Stimulated activated CD4-positive, alpha-beta T cell treated with anti-CD3 and anti-CD28 coated beads, Interleukin-12 subunit alpha, Interleukin-12 subunit beta, amount 100 ng/mL, for 48 hours (primary cell): ENCODE measurements at places on chromosomes 7 and 10.

GRCh38 chr7:105210721-105211205 lies 178.0 kb downstream of the SRPK2 start:
- no peak for DNase-seq

DNA sequence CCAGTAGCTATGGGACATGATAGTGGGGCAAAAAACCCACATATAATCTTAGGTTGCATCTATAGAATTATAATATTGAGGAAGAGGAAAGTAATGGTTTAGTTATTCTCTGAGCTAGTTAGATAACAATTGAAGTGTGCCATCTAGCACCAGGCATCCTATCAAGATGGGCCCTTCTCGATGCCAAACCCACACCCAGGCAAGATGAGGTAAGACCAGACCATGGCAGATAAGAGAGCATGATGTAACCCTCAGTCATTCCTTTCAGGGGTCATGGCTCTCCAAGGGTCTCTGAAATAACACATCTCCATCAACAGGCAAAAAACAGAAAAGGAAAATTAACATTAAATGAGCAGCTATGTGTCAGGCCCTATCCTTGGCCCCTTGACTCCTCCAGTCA lies 128.7 kb downstream of the SH3PXD2A start:
- DNase-seq: no peak

DNA sequence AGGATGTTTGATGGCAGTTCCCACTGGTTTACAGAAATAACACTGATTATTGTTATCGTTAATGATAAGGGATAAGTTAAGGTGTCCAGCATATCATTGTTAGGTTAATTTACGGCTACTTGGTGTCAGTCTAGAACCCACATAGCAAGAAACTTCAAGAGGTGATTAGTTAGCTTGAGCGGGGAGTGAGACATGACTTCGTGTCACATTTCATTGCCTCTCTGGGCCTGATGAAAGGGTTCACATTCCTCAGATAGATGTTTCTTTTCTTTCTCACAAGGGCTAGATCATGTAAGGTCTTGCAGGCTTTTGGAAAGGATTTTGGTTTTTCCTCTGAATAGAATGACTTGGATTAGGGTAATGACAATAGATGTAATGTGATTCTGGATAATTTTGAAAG lies 26.7 kb downstream of the WAC start:
- DNase-seq: no peak

GRCh38 chr7:83970081-83970480 lies 224.5 kb downstream of the SEMA3A start:
- DNase-seq: no peak

GRCh38 chr10:106992055-106992454 lies 172.5 kb downstream of the SORCS1 start:
- no peak for DNase-seq

GRCh38 chr7:106041140-106041717 lies 70.9 kb downstream of the SYPL1 start:
- no peak for DNase-seq

GRCh38 chr7:113010377-113010776 lies 76.2 kb downstream of the GPR85 start:
- no peak for DNase-seq

DNA sequence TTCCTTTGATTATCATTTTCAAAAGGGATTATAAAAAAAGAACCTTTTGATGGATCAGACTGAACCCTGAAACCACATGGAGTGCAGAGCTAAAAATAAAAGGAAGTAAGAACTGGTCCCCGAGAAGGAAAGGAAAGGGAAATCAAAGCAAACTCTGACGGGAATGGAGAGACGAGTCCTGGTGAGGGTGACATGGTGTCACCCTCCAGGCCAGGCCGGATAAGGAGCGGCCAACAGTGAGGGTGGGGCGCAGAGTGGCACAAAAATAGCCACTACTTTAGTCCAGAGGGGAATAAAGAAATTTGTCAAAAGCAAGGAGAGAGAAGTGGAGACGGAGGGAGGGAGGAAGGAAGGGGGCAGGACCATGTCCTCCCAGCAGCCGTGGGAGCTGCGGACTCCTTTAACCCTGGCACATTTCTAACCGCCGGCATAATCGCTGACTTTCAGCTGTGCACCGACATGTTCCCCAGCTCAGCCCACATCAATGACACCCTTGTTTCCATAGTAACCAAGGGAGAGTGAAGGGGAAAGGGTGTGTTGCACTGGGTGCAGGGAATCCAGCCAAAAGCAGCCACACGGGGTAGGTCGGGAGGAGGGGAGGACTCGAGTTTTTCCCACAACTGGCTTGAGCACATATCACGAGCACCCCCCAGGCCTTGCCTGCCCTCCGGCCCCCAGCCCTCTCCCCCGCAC lies 29.7 kb downstream of the TRIM8 start:
- peak; percentile 50 for DNase-seq

DNA sequence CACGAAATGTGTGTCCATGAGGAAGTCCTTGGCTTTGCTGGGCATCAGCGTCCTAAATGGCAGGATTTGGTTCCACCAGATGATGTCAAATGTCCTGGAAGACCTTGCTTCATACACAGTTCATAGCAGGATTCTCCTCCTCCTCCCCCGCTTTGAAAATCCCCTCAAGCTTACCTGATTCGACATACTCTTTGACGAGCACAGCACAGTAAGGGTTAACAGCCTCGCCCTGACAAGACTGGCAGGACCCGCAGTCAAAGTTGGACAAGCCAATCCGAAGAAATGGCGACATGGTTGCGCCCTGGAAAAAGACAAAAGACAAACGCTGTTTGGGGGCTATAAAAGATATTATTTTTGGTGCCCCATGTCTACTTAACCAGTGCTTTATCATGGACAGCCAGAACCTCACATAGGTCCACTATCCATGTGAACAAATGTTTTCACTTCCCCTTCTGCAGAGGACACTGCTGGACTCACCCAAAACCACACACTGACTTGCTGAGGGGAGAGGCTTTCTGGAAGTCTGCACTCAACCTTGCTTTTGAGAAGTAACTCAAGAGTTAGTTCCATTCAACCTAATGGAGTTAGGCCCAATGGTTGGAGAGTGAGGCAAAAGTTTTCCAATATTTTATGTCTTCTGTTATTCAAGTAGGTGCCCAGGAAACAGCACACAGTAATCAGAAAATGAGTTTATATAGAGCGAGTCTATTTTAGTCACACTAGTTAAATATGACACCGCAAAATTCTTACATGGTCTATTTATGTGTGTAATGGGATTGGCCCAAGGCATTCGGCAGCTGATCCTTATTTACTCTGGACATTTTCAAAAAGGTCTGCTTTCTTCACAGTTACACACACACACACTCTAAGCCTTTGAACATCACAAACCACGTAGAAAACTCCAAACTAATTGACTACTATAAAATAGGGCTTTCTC lies 65.0 kb downstream of the PRKCQ start:
- DNase-seq: no peak

GRCh38 chr7:50450590-50451032 lies 461 bp upstream of the FIGNL1 start:
- DNase-seq: no peak

DNA sequence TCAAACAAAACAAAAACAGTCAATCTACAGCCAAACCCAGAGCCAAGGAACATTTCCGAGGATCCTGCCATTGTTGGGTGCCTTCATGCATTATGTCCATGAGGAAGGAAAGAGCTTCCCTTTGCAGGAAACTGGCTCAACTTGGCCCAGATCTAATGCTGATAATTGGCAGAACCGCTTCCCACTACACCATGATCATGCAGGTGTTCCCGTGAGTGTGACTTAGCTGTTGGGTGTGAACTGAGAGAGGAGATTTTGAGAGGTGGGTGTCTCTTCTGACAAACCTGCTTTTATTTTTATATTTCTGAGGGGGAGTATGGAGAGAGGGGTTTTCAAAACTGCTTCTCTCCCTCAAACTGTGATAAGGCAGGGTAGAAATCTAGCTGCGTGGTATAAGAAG lies 14.6 kb downstream of the SAP25 start:
- DNase-seq: no peak

DNA sequence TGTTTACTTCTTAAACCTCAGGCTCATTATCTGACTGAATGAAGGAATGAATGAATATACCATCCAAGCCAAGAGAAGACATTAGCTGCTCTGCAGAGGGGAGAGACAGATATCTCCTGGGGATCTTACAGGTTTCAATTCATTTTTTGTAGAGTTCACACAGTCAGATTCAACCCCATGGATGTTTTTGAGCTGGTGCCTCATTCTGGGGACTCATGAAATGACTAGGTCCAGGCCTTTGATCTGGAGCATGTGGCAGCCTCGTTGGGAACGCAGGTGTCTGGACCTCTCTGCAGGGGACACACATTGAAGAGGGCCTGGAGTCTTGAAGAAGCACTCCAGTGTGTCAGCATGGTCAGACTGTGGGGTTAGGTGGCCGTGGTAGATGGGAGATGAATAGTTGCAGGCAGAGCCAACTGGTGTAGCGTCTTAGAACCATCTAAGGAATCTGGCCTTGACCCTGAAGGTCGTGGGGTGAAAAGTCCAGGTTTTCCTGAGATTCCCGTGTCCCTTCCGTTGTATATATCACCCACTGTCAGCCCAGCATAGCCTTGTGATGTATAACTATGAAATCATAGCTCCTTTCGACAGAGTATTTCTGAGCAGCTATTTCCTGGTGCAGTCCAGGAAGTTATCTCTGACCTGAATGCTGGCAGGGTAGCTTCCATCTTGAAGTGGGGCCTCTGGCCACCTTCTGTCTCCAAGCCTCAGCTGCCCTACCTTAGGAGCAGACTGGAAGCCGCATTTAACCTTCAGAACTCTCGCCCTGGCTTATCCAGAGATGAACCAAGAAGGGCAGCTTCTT lies 22.3 kb downstream of the BTBD16 start:
- no peak for DNase-seq

DNA sequence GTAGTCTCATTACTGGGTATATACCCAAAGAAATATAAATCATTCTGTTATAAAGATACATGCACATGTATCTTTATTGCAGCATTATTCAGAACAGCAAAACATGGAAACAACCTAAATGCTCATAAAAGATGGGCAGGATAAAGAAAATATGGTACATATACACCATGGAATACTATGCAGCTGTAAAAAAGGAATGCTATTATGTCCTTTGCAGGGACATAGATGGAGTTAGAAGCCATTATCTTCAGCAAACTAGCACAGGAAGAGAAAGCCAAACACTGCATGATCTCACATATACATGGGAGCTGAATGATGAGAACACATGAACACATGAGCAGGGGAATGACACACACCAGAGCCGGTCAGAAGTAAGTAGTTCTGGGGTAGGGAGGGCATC lies 297.4 kb upstream of the GLI3 start:
- no peak for DNase-seq

DNA sequence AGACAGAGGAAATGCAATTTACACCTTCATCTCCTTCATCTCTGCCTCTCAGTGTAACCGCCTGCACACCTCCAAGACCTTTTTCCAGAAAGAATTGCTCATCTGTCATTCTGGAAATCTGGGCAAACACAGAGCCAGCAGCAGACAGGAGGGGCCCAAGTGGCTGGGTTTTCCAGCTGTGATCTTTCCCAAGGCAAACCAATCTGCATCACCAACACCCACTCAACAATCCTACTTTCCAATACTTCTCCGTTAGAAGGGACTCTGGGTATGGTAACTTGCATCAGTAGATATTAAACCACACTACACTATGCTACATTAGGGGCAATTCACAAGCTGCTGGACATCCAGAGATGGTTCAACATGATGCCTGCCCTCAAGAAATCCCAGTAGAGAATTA lies 781.8 kb upstream of the AUTS2 start:
- DNase-seq: no peak

DNA sequence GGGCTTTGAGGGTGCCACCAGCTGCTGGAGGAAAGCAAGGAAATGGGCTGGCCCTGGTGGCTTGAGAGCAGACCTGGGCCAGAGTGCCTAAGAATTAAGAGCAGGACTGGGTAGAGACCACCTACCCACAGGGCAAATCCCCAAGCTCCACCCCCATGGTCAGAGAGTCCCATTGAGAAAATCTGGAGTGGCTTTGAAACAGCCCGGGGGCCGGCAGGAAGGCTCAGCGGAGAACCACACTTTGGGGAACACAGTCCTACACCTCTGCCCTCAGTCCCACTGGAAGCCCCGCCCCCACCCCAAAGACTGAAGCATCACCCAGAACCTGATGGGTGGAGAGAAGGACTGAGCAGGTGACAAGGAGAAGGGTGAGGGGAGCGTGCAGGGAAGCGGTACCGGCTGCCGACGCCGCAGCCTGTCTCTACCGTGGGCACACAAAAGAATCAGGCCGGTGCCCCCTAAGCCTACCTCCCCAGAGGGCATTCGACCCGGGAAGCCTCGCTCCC lies 3.6 kb downstream of the SMARCD3 start:
- no peak for DNase-seq

DNA sequence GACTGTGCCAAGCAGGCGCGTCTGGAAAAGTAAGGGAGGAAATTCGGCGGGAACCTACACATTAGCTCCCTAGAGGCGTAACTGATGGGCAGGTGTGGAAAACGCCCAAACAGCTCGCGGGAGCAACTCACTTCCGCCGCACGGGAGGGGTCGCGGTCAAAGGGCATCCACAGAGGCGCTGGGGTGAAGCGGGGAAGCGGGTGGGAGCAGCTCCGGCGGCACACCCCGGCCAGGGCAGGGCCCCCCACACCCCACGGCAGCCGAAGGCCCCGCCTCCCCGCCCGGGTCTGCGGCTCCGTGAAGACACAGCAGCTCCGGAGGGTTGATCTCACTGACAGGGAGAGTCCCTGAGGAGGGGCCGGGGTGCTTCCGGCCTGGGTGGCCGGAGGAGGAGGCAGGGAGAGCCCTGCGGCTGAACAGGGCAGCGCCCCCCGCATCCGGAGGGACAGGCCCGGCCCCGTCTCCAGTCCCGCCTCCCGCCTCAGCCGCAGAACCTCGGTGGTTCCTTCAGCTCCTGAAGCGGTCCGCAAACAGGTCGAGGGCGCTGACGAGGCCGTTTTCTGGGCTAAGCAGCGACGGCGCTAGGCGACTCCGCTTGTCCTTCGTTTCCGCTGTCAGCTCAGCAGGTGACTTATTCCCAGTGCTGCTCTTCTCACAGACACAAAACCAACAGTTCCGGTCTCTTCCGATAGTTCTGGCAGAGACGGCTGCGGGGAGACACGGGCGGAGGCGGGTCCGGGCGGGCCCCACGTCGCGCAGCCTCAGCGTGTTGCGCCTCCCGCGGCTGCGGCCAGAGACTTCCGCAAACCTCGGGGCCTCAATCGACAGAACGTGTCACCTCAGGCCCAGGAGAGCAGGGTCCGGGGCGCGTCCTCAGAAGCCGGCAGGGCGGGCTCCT lies 276.1 kb downstream of the DNAJB6 start:
- DNase-seq: peak; percentile 12

- no peak for DNase-seq
Observed at GRCh38 chr10:33569702-33570101, 235.2 kb upstream of the NRP1 start.

GRCh38 chr7:1144269-1144771 lies 15.7 kb downstream of the ZFAND2A start:
- no peak for DNase-seq

DNA sequence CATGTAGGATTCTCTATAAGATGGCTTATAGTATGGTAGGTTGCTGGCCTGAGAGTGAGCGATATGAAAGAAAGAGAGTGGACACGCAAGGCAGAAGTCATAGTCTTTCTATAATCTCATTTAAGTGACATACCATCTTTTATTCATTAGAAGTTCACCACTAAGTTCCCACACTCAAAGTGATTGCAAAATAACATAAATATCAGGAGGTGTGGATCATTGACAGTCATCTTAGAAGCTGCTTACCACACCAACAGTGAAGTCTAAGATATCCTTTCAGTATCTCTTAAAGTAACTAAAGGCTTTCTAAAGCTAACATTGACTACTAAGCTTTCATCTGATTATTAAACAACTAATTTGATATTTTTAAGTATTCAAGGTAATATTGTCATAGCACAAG lies 36.9 kb upstream of the GNAI1 start:
- no peak for DNase-seq

- no peak for DNase-seq
Observed at GRCh38 chr7:90692947-90693346, 96.8 kb downstream of the CDK14 start.
